ENCODE measurements at places on chromosomes 16 and 17.

GRCh38 chr17:82732118-82732743 is 3.2 kb upstream of the FN3K start:
- no peak for DNase-seq

GRCh38 chr16:77157346-77158058 is 33.5 kb upstream of the MON1B start:
- DNase-seq: no peak

DNA sequence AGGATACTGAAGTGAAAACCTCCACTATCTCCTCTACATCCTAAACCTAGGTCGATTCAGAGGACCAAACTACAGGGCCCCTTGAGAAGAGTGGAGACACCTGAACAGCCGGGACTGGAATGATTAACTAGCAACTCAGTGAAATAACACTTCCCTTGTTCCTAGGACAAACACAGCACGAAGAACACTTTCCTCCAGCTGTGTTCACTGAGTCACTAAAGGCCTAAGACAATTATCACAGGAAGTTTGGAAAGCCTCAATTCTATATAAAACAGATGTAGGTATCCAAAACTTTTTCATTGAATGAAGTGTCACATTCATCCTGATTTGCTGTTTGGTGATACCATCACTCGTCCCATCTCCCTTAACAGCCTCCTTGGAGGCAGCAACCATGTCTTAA is 15.5 kb upstream of the CUEDC1 start:
- DNase-seq: no peak

GRCh38 chr16:84332975-84333684 is 35.2 kb upstream of the ATP2C2 start:
- DNase-seq: no peak

- DNase-seq: no peak
These were observed 4.0 kb downstream of the MYBBP1A start for GRCh38 chr17:4551141-4551540.

All from SW 1271 (cell line).